ENCODE measurements at places on chromosomes 16 and 17.

- no peak for DNase-seq
These were observed 2.0 kb downstream of the CCDC200 start for GRCh38 chr17:43226393-43226792.

GRCh38 chr16:19644877-19645276 is 73.2 kb downstream of the KNOP1 start:
- peak; percentile 14 for DNase-seq

GRCh38 chr17:6870841-6871240 is 39.3 kb upstream of the TEKT1 start:
- no peak for DNase-seq

- DNase-seq: no peak
These were observed 6.3 kb downstream of the PDF start for GRCh38 chr16:69324013-69324531.

DNA sequence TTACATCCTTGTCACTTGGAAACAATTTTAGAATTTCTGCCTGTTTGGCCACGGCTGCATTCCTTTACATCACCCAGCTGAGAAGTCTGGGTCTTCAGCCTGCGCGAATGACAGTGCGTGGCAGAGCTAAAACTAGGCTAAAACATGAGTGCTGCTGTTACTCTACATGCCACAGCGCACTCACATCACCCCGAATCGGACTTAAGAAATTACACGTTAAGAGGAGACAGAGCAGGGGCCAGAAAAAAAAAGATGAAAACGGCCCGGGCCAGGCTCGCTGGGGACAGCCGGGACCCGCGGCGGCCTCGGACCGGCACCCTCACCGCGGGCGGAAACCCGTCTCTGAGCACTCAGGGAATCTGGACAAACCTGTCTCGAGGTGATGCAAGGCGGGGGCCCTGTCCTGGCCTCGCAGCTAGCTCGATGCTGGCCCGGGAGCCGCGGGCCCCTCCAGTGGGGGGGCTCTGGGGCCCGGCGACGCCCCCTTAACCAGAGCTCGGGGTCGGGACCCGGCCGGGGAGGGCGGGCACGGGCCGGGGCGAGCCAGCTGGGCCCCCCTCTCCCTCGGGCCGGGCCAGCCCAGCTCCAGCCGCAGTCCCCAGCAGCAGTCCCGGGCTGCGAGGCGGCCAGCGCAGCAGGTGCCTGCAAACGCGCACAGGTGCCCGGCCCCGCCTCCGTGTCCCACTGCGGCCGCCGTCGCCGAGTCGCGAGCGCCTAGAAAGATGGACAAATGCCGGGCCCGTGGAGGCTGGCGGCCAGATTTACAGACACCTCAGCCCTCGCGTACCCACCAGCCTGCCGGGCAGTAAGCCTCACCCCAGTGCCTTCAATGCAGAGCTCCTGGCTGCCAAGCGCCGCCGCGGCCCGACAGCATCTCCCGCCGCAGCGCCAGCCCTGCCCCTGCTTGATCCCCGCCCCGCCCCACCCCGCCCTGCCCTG is at the start of gene AKTIP:
Gene AKTIP (minus strand): TSS at position 879 of the 939 bp plus-strand sequence. CDS start 2,950 bp downstream, outside the sequence.
- DNase-seq: peak; percentile 52

DNA sequence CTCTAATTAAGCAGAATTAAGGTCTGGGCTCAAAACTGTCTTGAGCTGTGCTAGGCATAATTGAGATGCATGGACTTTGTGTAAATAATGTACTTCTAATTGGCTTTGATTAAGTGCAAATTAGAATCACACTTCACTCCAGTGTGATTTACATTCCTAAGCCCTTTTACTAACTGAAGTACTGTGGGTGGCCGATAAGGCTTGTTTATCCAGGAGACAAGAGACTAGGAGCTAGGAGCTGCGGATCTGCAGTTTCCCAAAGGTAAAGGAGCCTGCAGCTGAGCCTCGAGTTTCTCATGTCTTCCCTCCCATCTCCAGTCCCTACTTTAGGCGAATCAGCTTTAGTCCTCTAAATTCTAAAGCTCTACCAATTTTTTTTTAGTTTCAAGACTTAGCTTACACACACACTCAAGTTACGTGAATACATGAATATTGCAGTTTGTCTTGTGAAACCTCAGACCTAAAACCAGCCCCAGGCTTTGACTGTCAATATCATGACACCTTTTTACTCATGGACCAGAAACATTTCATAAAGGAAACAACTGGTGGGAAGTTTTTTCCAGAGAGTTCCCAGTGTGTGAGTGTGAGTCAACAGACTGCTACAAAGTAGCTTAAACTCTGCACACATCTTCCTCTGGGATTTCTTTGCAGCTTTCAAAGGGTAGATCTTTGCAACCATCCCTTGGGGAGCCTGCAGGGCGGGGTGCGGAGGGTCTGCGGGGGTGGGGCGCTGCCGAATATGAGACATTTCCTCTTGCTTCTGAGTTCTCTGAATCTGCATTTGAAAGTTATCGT is 113.9 kb upstream of the TBX2 start:
- DNase-seq: peak; percentile 98

DNA sequence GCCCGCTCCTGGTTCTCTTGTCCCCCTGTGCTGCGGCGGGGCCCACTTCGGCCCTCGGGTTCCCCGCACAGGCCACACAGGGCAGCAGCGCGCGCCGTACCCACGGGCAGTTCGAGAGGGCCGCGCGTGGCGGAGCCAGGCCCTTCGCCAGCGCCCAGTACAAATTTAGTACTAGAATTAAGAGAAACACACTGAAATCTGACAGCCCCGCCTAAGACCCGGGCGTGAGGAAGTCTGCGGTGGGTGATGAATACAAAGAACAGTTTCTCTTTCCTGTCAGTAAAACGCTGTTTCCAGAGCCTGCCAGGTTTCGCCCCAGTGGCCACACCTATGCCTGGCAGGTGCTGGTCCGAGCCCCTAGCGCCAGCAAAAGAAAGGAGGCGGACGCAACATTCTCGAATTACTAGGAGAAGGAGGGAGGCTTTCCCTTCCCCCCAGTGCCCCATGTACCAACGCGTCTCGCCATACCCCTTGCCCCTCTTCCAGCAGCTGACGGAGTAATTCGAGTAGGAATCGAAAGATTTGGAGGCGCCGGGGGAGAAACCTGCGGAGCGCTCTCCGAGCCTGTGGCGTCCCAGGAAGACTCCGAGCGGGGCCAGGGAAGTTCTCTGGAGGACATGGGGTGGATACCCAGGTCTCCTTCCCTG is 591 bp upstream of the SLFN5 start:
- DNase-seq: peak; percentile 32

- DNase-seq: no peak
These were observed 93.0 kb downstream of the UTP18 start for GRCh38 chr17:51353296-51353695.

Measured in IMR-90 (cell line).